AG10803 (cell line): ENCODE measurements at places on chromosomes 2 and 18.
A peak's percentile ranks its signal among the peaks of the same experiment; 100 is the strongest.

GRCh38 chr2:227876300-227876801, 4.9 kb downstream of the DAW1 start:
- DNase-seq: no peak

- DNase-seq: no peak
These were observed 33.1 kb upstream of the MYO1B start for GRCh38 chr2:191212119-191212518.

DNA sequence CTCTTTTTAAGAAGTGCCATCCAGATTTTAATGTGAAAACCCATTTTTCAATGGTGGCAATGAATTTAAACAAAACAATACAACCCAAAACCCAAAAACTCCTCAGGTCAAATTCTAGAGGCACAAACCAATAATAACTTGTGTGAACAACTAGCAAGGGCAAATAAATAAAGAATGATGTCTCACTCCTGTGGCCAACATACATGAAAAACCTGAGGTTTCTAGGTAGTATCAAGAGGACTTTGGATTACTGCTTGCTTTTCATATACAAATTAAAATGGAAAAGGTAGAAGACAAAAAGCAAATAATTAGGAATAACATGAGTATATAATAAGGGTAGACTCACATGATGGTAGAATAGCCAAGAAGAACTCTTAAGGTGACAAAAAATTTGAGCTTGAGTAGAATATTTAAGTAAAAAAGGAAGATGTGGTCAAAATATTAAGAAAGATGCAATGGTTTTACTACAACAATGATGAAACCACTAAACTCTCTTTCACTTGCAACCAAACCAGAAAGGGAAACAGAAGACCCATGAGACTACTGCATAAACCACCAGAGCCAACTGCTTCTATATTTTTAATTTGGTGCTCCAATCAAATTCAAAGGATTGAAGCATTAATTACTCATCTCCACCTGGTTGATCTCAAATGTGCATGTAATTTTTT, 53.5 kb downstream of the DARS1 start:
- DNase-seq: no peak

GRCh38 chr2:233199870-233200269, 51.6 kb upstream of the ATG16L1 start:
- no peak for DNase-seq

DNA sequence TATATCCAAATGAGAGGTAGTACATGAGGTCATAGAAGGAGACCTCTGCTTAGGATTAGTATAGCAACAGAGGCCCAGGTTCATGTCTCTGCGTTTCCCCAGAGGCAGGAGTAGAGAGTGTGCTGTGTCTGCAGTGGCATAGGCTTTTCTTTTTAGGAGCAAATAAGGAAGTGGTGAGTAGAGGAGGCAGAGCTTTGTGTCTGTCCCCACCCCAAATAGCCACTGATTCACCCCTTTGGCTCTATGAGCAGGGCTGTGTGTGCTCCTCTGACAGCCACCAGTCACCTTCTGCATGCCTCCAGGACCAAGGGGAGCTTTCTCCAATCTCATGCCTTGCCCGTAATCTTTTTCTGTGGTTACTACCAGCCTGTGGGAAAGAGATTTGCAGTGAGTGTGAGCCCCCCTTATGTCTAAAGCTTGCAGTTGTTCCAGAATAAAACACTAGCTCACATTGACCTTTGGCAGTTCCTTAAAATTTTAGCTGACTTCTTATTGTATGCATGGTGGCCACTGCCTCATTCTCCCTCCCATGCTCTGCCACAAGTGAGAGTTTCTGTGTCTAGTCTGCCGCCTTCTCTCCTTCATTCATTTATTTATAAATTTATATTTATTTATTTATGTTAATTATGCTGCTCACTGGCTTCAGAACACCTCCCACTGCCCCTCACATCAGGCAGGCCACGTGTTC, 23.5 kb upstream of the ELAC1 start:
- DNase-seq: peak; percentile 11

DNA sequence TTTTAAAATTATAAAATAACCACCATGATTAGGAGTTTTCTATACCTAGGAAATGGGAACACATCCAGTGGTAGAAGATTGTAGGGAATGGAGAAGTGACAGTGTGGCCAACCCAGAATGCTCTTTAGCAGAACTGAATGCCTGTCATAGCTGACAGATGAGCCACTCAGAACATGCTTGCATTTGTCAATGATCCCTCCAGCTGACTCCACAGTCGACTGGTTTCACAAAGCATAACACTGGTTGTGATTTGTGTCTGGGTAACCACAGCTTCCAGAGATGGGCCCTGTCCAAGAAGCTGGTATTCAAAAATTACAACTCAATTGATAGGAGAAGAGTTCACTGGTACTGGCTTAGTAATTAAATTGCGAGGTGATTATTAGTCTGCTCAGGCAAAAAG, 9.0 kb upstream of the CTIF start:
- peak; percentile 94 for DNase-seq
